ENCODE measurements at places on chromosomes 3 and 15.

- no peak for DNase-seq
Measured at GRCh38 chr15:92178911-92179310, 214.8 kb upstream of the ST8SIA2 start.

GRCh38 chr3:129820587-129820986 is 72.9 kb downstream of the TMCC1 start:
- DNase-seq: no peak

- DNase-seq: no peak
Measured at GRCh38 chr3:63135367-63135766, 142.7 kb upstream of the SYNPR start.

DNA sequence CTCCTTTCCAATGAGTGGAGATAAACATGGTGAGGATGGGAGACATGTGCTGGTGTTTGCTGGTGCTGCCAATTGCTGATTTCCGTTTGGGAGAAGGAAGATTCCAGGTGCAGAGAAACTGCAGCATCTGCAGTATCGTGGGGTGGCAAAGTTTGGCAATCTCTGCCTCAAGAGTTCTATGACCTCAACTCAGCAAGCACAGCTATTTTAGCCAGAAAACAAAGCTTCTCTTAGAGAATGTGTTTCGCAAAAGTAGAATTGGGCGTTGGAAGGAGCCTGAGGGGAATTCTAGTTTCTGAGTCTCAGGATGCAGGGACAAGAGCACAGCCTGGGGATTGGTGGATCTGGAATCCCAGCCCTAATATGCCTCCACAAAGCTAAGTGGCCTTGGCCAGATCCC is 18.2 kb upstream of the SHC4 start:
- DNase-seq: no peak

DNA sequence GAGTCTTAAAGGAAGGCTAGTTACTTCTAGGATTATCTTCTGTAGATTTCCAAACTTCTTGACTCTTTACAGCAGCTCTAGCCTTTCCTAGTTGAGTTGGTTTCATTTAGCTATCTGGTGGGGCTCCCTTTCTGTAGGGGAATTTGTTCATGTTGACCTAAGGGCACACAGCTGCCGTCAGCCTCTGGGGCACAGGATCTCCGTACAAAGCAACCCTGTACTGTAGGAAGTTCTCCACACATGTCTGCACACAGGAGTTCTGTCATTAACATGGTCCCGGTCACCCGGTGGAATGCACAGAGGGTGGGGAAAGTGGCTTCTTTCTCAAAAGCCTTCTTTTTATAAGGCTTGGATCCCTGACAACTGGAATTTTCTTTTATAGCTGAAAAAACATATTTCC is 88.7 kb upstream of the TNIK start:
- no peak for DNase-seq

- DNase-seq: no peak
Measured at GRCh38 chr15:94240480-94240879, 9.1 kb downstream of the MCTP2 start.

- DNase-seq: no peak
Measured at GRCh38 chr15:73134196-73134595, 81.9 kb downstream of the NEO1 start.

DNA sequence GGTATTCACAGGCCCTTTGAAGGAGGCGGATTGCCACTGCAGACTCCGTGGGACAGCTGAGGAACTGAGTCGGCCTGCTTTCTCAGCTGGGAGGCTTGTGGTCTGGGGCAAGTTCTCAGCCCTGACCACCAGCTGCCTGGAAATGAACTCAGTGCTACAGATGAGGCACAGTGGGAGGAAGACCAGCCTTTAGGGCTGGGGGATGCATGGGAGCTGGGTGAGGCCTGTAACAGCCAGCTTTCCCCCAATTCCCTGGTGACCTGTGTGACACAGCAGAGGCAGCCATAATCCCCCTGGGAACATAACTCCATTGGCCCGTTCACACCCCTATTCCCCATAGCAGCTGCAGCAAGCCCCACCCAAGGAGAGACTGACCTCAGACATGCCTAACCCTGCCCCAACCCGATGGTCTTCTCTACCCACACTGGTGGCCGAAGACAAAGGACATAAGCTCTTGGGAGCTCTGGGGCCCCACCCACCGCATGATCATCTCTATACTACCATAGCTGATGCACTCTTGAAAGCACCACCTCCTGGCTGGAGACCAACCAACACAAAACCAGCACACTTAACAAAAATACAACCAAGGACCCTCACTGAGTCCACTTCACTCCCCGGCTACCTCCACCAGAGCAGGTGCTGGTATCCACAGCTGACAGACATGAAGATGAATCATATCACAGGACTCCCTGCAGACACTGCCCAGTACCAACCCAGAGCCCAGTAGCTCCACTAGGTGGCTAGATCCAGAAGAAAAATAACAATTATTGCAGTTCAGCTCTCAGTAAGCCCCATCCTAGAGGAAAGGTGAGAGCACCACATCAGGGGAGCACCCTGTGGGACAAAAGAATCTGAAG is 24.9 kb downstream of the ZMAT3 start:
- no peak for DNase-seq

Measured in stimulated activated CD4-positive, alpha-beta T cell treated with anti-CD3 and anti-CD28 coated beads, Interleukin-4, amount 100 ng/mL, for 4 hours (primary cell).